Lung (tissue), 17 donors: ENCODE measurements at places on chromosomes 12 and 14.

GRCh38 chr14:93299866-93300265 lies 33.0 kb downstream of the BTBD7 start:
- no peaks in the 10 kb centered on the region for H3K27me3 ChIP-seq
- H3K36me3 ChIP-seq, result no peaks in the 10 kb centered on the region
- no peak overlapping the region for H3K4me3 ChIP-seq
- DNase-seq, result no peak

DNA sequence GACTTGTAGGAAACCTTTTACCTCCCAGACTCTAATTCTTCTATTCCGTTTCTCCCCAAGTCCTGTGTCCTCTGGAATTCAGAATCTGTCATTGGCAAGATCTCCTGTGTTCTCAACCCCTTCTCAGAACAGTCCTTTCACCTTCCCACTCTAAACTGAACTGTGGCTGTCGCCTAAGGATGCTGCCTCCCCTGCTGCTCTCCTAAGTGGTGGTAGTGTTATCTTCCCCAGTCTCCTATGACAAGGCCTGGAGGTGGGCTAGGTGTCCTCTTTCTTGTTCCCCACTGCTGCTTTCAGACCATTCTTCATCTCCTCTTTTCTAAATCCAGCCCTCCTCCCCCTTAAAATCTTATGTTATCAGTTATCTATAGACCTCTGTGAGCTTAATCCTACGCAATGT lies 397.4 kb downstream of the RAD51B start:
- H3K4me3 ChIP-seq, result no peak overlapping the region
- H3K4me1 ChIP-seq, result peaks cover 22% of the 10 kb centered on the region
- DNase-seq, result no peak
- H3K27ac ChIP-seq, result no peak overlapping the region
- no peaks in the 10 kb centered on the region for H3K36me3 ChIP-seq

DNA sequence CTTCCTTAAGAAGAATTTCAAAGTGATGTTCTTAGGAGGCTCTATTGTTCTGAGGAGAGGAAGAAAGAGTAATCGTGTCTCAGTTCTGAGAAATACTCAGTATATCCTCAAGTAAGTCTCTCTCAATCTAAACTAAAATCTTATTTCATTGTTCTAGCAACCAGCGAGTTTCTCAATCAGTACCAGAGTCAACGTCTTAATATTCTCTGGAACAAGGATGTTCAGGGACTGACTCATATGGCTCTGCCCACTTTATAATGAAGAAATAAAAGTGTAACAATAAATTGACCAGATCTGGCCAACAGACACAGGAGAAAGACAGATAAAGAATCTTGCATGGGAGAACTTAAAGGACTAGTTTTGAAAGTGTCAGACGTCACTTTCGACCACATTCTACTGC lies 469.8 kb upstream of the FLRT2 start:
- H3K36me3 ChIP-seq, result no peaks in the 10 kb centered on the region
- H3K4me1 ChIP-seq, result no peaks in the 10 kb centered on the region
- DNase-seq, result no peak

DNA sequence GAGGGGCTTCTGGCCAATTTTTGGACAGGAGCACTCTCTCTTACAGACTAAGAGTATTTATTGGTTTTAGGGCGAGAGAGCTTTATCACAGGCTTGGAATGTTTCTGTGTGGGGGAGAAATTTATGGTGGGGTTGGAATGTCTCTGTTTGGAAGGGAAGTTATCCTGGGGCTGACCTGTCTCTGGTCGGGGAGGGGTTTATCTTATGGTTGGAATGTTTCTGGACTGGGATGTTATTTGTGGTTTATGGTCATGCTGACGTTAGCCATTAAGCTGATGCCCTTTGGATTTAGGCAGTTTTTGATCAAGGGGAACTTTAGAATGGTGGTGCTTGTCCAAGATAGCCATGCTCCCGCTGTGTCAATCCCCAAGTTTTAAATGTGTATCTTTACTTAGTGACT lies 614.8 kb downstream of the DIO2 start:
- H3K27ac ChIP-seq, result no peak overlapping the region
- no peaks in the 10 kb centered on the region for H3K36me3 ChIP-seq
- no peak for DNase-seq

- H3K4me1 ChIP-seq, result no peaks in the 10 kb centered on the region
- H3K27me3 ChIP-seq, result peaks cover 2% of the 10 kb centered on the region
- H3K4me3 ChIP-seq, result no peak overlapping the region
- no peak overlapping the region for H3K27ac ChIP-seq
- no peaks in the 10 kb centered on the region for H3K36me3 ChIP-seq
- DNase-seq, result no peak
These were observed 8.6 kb upstream of the CD27 start for GRCh38 chr12:6435961-6436715.
